Hematopoietic multipotent progenitor cell (in vitro differentiated cells): ENCODE measurements at places on chromosomes 7 and 10.

- no peak for DNase-seq
Measured at GRCh38 chr7:66301737-66302136, 96.6 kb downstream of the TPST1 start.

DNA sequence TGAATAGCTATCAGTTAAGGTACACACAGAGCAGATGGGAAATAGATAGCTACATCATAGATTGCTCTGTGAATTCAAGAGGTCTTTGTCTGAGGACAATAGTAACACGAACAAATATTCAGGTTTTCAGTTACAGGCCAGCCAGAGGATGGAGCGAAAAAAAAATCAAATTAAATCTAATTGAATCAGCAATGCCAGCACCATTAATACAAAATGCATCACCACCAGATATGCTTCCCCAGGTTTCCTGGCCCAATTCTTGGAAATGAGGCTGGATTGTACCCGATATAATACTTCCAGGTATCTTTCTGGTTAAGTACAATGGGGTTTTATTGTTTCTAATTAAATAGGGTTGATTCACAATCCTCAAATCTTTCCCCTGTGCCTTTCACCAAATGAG lies 975.8 kb upstream of the AUTS2 start:
- no peak for DNase-seq

DNA sequence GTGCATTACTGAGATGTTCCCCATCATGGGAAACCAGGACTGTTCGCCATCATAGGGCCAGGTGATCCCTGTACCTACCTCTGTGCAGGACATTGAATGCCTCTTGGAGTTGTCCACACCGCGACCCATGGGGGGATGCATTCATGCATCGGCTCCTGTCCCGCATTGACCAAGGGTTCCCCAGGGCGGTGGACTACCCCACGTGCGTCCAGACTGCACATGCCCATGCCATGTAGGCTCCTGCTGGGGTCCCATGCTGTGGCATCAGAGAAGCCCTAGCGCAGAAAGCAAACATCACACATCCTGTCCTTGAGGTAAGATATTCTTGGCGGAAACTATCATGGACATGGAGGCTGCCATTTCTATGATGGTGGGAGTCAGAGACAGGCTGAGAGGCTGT lies 121.6 kb upstream of the UNC5B start:
- DNase-seq, result no peak

DNA sequence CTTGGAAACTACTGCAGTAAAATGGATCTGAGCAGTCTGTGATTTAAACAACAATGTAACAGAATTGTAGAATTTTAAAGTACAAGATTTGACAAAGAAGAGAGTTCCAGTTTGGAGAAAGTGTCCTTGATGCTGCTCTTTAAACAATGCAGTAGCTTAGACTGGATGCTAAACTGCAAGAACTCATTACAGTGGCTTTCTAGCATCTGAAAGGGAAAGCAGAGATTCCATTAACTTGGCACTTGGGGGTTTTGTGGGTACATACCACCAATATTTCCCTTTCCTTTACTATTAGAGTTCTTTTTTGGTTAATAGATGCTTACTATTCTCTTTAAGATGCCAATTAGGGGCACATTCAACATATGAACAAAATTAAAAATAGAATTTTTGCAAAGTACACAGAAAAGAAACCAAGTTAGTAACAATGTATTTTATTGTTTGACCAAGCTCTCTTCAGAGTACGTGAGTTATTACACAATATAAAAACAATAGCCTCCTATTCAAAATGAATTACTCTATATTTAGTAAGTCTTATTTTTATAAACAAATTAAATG lies 11.9 kb downstream of the PSTK start:
- no peak for DNase-seq

- DNase-seq, result no peak
Measured at GRCh38 chr7:139058943-139059342, 23.1 kb upstream of the ZC3HAV1L start.

DNA sequence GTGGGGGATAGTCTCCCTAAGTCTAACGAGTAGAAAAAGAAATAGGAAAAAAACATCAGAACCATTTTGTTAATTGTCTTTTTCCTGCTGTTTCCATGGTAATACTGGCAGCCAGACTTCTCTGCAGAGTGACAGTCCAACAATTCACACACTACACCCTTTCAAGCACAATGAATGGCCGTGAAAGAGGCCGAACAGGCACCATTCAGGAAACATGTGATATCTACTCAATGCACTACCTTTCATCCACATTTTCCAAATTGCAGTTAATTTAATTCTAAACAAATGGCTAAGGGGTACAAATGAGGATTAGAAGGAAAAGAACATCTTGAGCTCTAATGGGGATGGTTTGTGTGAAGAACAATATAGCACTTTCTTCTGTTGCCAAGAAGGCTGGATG lies 358.5 kb upstream of the ANKRD30A start:
- no peak for DNase-seq

GRCh38 chr10:9296190-9296589 lies 1241.7 kb downstream of the GATA3 start:
- no peak for DNase-seq

GRCh38 chr7:100694098-100694745 lies at the start of gene GIGYF1:
GIGYF1 (minus strand) TSS chr7:100694250; CDS start chr7:100688238, 6,012 bp downstream.
- peak; percentile 72 for DNase-seq

DNA sequence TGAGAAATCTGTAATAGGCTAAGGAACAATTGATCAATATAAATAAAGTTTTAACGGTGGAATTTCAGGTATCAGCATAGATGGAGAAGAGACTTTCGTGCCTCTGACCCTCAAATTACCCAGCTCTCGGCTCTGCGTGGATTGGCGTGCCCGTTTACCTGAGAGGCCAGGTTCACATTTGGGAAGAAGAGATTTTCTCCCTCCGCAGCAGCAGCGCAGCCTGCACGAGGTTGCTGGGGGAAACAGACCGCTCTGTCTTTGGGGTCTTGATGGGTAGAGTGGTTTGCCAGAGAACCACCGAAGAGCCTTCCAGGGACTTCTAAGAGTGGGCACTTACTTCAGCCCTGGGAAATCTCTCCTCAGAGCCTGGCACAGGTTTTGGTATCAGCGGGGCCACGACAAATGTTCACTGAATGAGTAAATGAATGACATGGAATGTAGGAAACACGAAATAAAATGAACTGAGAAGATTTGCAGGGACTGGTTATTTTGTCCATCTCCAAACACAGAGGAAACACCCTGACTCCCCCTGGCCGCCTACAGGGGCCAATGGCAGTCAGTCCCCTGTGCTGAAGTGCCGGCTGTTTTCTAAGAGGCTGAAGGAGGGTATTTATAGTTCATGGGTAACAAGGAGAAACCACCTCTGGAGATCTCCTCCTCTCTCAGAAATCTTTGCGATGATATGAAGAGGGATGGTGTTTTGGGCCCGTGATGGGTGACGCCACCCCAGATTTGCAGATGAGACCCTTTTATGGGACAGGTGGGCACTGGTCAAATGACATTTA lies 338.5 kb downstream of the ADARB2 start:
- DNase-seq, result no peak

GRCh38 chr7:31663072-31663471 lies 23.9 kb upstream of the PPP1R17 start:
- no peak for DNase-seq

DNA sequence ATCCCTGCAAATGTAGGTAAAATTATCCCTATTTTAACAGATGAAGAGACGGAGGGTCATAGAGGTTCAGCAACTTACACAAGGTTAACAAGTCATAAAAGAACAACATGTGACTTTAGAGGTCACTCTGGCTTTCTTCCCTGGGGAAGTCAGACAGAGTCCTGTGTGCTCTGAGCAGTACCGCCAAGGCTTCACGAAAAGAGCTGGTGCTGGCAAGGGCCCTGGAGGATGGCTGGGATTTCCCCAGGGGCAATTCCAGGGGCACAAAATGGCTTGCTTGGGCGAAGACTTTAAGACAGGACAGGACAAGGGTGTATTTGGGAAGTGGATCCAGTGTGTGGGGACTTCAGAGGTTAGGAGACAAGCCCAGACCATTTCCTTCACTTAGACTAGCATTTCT lies 144.1 kb downstream of the PIP4K2A start:
- DNase-seq, result no peak

- DNase-seq, result no peak
Measured at GRCh38 chr7:32154797-32155196, 84.6 kb upstream of the PDE1C start.

GRCh38 chr10:112981553-112981952 lies 31.5 kb downstream of the TCF7L2 start:
- DNase-seq, result peak; percentile 36

- DNase-seq, result no peak
Measured at GRCh38 chr7:15546272-15546792, 15.5 kb downstream of the AGMO start.

GRCh38 chr7:179948-180694 lies 12.2 kb upstream of the FAM20C start:
- no peak for DNase-seq

- DNase-seq, result no peak
Measured at GRCh38 chr7:112926018-112926417, 135.8 kb upstream of the TMEM168 start.

DNA sequence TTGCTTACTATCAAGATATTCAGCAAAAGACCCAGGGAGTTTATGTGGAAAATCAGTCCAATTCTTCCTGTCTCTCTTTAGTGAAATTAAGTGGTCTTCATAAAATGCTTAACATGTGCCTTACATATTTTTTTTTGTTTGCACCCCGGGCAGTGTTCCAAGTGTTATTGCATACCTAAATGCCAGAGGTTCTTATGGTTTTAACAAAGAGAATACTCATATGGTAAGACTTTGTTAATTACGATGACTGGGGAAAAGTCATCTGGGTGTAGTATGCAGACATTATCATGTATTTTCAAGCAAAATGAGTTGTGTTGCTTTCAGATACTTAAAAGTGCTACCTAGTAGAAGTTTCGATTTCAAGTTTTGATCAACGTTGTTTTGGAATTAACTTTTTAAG lies 82.6 kb downstream of the PRKG1 start:
- DNase-seq, result no peak

- DNase-seq, result no peak
Measured at GRCh38 chr7:3307435-3307834, 6.4 kb downstream of the SDK1 start.

- DNase-seq, result no peak
Measured at GRCh38 chr7:40077849-40078248, 56.6 kb downstream of the MPLKIP start.

- peak; percentile 66 for DNase-seq
Measured at GRCh38 chr10:74227697-74228424, 76.8 kb downstream of the ADK start.

DNA sequence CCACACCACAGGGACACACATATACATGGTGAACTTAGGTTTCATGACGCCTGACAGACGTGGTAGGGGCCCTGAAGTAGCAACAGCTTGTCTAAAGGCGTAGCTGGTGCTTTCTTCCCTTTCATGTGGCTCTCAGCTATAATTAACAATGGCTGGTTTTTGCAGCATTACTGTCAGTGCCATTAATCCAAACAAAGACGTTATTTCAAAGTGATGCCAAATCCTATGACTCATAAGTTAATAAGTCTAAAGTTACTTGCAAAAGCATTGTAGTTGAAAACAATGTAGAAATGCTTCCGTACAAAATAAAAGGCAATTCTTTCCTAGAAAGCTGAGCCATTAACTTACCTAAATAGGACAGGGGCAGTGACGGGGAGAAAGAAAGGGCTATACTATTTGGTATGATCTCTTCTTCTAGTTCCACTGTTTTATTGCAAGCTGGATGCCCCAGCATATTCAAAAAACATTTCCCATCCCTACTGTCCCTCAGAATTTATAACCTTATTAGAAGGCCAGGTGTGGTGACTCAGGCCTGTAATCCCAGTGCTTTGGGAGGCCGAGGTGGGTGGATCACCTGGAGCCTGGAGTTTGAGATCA lies 105.4 kb downstream of the ODAD2 start:
- no peak for DNase-seq

DNA sequence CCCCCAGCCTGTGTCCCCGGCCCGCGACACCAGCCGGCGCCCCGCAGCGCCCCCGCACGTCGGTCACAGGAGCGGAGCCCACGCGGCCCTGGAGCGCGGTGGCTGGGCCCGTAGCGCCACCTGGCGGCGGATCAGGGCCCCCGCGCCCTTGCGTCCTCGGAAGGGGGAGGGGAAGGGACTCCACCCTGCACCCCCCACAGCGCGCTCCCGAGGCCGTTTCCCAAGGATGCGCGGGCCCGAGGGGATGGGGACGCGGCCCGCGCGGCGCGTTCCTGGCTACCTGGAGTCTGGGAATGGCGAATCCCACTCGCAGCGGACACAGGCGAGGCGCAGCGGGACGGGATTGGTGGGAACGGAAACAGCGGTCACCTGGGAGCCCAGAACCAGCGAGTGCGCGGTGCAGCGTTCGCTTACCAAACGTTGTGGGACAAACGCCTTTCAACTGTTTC lies 23.8 kb upstream of the MKI67 start:
- peak; percentile 84 for DNase-seq

GRCh38 chr7:96773483-96773882 lies 63.8 kb upstream of the SEM1 start:
- no peak for DNase-seq

DNA sequence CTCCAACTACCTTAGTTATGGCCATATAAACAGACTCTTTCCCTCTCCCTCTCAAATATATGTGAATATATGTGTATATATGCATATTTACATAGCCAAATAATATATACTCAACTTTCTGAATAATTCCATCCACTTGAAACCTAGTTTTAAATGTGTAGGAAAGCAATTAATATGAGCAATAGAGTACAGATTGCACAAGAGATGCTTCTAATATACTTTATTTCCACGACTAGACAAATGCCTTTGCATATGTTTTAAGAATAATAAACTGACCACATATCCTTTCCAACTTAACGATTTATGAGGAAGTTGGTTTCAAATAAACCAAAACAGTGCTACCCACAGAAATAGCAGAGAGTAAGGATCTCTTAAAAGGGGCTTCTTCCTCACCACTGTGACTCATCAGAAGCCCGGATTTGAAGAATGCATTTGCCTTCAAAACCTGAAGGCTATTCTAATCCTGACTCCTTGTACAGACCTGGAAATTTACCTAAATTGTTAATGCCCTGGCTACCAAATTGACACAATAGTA lies 266.3 kb downstream of the AHR start:
- peak; percentile 91 for DNase-seq

DNA sequence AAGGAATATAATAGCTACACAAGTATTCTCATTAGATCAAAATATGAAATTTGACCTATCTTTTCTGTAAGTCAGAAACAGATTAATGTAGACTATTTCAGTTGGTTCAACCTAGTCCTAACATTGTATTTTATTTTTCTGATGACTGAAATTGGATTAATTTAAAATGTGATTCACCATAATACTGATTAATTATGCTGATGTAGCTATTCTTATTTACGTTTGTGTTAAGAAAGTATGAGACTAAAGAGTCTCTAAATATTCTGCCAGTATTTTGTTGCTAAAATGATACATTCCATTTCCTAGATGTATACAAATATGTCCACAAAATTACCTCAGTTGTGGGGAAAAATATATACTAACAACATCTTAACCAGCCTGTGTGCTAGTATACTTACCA lies 18.3 kb downstream of the MARCHF5 start:
- DNase-seq, result no peak
